ENCODE measurements at places on chromosomes 7 and 10.

- DNase-seq, result no peak
Measured at GRCh38 chr7:130421684-130422083, 19.1 kb downstream of the CEP41 start.

DNA sequence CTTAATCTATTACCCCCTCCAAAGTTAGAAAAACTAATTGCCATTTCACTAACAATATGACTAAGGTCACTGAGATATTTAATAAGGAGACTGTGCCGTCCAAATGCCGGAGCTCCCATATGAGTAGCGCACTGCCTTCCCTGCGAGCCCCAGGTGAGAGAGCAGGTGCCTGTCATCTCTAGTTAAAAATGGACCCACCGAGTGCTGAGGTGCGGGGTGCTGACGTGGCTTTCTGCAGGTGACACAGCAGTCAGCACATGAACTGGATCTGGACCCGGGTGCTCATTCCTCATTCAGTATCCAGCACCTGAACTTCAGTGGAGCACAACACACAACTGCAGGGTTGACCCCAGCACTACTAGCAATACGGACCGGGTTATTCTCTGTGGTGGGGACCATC lies 138.0 kb upstream of the NPS start:
- no peak for DNase-seq

- no peak for DNase-seq
Measured at GRCh38 chr7:110841840-110842545, 248.9 kb upstream of the LRRN3 start.

DNA sequence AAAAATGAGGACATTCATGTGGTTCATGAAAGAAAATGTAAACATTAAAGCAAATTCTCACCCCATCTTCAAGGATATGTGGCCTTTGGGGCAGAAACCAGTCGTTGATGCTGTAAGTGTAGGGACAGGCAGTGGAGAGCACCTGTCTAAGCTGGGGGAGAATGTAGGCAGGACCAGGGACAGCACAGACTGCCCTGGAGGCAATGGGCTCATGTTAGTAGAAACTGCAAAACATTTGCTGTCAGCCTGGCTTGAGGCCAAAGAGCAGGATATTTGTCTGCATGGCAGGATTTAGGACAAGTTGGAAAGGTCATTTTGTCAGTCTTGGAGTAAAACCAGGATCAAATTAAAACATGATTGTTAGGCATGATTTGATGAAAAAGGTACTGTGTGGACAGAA lies 211.6 kb upstream of the AGK start:
- DNase-seq, result no peak

DNA sequence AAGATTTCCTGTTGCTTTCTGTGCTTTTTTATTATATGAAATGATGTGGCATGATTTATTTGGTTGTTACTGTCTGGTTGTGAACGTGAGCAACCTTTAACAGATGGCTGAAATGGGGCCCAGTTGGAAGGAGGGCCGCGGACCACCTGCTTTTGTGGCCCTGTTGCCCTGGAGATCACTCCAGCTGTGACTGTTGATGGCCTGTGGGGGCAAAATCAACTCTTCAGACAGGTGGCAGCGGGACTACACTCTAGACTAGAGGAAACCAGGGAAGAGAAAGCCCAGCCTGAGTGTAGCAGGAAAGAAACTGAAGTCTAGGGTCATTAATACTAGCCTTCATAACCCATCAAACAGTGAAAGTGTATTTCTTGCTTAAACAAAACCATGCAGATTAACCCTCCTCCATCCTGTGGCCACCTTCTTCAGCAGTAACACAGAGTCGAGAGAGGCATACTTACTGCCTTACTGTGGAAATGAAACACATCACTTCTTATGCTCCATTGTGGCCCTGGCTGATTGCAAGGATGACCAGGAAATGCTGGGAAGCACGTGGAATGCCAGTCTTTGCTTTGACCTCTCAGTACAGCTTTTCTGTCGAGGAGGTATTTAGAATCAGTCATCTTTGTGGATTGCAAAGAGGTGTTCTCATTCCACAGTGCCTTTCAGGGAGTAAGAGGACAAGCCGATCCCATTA lies 80.5 kb downstream of the CCNY start:
- no peak for DNase-seq

DNA sequence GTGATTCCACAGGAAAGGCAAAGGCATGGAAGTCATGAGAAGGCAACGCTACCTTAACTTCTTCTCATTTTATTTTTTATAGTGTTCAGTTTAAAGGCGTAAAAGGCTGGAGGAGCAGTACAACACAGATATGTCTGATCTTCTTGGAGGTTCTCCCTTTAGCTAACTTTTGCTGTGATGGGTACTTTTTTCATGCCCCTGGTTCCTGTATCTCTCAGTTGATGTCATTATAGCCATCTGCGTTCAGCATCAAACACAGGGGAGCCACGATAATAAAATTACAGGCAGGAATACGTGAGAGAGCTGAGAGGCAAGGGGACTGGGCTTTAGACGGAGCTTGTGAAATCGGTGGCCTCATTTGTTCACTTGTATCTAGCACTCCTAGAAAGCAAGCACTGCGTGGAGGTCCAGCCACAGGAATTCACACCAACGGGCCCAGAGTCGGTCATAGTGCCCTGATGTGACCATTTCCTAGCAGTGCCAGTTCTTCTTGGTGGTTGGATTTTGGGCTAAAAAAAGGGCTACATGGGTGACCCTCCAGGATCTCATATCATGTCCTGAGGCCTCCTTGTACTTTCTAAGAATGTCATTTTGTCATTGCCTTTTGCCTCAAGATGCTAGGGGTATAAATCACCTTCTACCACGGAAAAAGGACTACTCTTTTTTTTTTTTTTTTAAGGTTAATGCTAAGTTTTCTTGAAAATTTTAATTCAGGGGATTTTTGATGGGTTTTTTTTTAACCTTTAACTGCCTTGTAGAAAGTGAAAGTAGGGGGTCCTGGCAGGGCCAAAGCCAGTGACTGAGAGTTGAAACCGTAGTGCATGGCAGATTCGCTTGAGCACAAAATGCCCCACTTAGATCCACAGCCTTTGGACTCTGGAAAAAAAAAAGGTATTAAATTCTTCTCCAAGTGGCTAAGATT lies 191.5 kb downstream of the CELF2 start:
- DNase-seq, result no peak

GRCh38 chr7:47516985-47517600 lies 64.8 kb downstream of the TNS3 start:
- DNase-seq, result no peak
